ENCODE measurements at places on chromosomes 13 and 19.
A peak's percentile ranks its signal among the peaks of the same experiment; 100 is the strongest.

- DNase-seq = no peak
Measured at GRCh38 chr13:48801255-48801654, 147.5 kb downstream of the CYSLTR2 start.

GRCh38 chr13:99908140-99908803 is 63.3 kb downstream of the ZIC5 start:
- no peak for DNase-seq

DNA sequence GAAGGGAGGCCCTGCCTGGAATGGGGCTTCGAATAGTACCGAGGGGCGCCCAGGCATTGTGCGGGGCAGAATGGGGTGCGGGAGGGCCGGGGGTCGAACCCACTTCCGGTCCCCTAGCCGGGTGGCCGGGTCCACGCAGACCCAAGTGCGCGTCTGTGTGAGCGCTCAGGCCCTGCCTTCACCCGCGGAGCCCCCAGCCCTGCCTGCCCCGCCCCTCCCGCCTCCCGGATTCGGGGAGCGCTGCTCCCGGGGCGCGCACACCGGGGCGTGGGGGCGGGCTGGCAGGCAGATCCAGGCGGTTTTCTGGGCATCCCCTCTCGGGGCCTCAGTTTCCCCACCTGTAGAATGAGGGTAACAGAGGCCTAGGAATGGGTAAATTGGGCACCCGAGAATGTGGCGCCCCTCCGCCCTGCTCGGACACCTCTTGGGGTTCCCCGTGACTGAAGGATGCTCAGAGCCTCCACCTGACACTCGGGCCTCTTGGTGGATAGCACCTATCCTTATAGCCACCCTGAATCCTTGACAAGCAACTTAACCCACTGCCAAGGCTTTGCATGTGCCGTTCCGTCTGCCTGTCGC is 682 bp downstream of the PIK3R2 start:
- DNase-seq = no peak

- no peak for DNase-seq
Measured at GRCh38 chr19:53912653-53913052, 3.6 kb downstream of the CACNG7 start.

- DNase-seq = no peak
Measured at GRCh38 chr19:53876651-53877224, 5.3 kb upstream of the PRKCG start.

DNA sequence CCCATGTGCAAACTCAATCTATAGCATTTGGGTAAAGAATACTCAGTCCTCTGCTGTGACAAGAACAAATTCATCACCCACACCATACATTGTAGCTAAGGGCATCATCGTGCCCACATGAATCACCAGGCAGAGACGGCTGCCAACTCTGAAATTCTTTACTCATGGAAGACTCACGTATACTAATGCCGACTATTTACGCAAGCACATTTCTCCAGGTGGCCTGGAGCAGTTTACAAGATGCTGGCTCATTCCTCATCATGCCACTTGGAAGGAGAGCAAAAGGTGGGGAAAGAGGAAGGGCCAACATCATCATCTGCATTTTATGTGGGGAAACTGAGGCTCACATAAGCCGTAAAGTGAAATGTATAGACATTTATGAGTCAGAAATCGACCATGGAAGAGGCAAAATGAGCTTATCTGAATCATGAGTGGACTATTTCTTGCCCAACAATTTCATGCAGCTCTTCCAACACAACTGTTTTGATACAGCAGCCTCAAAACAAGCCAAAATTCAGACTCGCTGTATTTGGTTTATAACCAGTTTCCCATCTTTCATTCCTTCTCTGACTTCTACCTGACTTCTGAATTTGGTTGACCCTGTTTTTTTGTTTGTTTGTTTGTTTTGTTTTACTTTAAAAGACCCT is 213.9 kb upstream of the SERP2 start:
- DNase-seq = no peak

DNA sequence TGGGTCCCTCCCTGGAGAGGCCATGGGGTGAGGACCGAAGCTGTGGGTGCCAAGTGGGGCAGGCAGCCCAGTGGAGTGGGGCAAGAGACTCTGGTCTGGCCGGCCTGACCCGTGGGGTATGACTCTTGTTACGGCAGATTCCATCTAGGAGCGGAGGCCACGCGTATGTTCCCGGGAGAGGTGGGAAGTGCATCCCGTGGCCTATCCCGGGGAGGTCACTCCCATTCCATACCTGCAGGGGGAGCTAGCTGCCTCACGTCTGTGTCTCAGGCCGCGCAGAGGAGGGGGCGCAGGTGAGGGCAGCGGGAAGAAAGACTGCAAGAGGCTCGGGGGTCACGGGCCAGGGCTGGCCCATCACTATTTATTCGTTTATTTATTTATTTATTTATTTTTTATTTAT is 4.9 kb downstream of the CSNK1G2 start:
- DNase-seq = peak; percentile 51

DNA sequence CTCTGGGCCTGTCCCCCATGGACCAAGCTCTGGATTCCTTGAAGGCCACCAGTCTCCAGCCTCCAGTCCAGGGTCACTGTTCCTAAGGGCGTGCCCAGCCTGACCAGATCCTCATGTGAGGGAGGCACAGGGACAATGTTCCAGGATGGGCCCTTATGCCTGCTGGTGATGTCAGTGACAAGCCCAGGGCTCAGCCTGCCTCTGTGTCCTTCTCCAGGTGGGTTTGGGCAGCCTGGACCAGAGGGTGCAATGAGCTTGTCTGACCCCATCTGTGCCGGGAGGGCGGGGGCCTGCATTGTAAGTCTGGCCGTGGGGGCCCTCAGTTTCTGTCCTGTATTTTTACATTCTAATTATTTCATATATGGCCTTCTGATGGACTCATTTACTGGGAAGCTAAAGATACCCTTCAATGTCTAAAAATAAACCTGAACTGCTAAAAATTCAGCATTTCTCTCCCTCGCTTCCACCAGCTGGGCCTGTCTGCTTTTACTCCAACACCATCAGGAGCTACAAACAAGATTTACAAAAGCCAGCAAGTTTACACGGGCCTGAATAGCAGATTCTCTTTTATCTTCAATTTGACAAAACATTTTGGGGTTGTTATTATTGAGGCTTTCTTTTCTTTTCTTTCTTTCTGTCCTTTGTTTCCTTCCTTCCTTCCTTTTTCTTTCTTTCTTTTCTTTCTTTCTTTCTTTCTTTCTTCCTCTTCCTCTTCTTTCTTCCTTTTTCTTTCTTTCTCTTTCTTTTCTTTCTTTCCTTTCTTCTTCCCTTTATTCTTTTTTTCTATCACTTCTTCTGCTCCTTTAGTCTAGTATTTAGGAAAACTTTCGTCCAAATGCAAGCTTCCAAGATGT is 34.2 kb upstream of the C19orf12 start:
- DNase-seq = no peak

GRCh38 chr13:21949818-21950429 is 279.1 kb downstream of the FGF9 start:
- no peak for DNase-seq

GRCh38 chr13:70694996-70695715 is 586.9 kb upstream of the KLHL1 start:
- DNase-seq = no peak

GRCh38 chr19:28466107-28467045 is 746.6 kb downstream of the UQCRFS1 start:
- peak; percentile 48 for DNase-seq

- DNase-seq = no peak
Measured at GRCh38 chr19:45746866-45747265, 13.6 kb downstream of the MEIOSIN start.

DNA sequence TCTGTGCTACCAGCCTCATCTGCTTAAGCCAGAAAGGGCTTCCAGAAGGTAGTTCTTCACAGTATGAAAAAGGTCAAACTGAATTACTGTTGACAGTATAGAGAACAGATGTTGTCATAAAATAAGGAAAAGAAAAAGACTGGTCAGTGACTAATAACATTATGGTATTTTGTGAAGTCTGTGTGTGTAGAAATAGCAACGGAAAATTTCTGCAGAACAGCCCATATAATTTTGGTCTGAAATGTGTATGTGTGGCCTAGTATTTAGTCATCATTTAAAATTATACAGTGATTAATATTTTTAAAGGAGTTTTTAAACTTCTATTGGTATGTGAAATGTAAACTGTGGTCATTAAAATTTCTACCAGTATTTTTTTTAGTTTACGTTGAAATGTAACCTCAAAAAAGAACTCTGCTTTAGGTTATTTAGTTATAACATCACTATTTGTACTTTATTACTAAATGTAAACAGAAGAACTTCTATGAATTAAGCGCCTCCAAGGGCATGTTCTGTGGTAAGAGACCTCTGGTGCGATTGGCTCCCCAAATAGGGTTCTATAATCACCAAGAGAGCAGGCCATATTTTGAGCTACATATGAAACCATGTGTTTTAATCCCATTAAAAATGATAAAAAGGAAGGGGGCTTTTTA is 3.3 kb upstream of the GPR183 start:
- DNase-seq = peak; percentile 40

- no peak for DNase-seq
Measured at GRCh38 chr13:88136098-88136790, 465.1 kb downstream of the SLITRK5 start.

- no peak for DNase-seq
Measured at GRCh38 chr13:21530656-21531055, 71.6 kb upstream of the ZDHHC20 start.

- DNase-seq = peak; percentile 95
Measured at GRCh38 chr13:113187263-113187669, 21.2 kb downstream of the PCID2 start.

- no peak for DNase-seq
Measured at GRCh38 chr19:55230780-55231179, 2.2 kb upstream of the TMEM86B start.

DNA sequence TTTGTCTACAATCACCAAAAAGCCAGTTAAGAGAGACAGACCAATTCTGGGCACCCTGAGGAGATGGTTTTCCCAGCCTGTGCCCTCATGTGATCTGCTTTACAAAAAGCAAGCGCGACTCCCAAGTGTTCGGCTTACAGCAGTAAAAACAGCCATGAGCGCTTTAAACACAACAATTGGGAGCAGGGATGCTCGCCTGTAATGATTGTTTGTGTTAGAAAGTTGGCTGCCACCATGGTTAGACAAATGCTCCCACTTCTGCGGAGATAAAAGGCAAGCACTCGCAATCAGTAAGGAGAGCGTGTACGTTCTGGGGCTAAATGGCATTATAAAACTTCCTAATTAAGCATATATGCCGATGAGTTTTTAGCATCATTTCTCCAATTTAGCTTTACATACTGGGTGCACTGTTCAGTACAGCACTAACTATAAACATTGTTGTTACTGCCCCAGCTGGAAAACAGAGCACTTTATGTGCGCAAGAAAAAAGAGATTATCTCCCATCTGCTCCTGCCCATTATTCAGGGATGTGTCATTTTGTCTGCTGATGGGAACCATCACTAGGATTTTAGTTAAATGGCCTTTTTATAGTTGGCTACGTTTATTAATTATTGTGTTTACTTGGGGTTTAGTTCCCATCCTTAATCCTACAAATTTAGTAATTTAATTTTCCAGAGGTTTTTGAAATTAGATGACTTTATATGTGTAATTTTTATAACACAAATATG is 309.3 kb upstream of the MAB21L1 start:
- no peak for DNase-seq

DNA sequence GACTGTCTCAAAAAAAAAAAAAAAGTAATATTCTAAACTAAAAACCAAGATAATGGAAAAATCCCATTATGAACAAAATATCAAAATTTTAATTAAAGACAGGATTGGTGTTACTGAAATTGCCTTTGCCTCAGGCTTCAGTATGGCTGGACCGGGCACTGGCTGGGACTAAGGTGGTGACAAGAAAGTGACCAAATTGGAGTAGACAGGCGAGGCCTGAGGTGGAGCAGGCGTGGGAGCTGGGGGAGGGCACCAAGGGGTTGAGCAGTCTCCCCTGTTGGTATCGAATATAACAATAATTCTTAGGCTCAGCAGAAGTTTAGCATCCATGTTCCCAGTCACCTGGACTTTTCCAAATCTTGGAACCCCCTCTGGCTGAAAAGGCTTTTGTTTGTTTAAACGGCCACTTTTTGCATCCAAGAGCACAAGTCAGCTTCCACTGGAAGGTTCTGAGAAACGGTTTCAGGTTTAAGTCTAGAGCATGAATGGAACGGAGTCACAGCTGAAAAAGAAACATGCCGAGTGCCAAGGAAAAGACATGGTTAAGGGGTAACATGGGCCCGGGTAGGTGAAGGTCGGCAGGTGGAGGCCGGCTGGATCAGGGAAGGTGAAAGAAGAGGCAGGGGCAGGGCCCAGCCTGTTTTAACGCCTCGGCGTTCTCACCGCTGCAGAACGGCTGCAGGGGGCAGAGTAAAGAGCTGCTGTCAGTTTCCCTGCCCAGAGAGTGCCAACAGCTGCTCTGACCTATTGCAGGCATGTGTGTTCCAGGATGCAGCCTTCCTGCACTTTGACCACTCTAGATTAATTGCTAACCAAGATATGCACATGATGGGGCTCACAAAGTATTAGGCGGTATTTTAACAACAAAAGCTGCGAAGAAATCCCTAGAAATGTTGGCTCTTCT is 104.4 kb downstream of the TM9SF2 start:
- peak; percentile 39 for DNase-seq

DNA sequence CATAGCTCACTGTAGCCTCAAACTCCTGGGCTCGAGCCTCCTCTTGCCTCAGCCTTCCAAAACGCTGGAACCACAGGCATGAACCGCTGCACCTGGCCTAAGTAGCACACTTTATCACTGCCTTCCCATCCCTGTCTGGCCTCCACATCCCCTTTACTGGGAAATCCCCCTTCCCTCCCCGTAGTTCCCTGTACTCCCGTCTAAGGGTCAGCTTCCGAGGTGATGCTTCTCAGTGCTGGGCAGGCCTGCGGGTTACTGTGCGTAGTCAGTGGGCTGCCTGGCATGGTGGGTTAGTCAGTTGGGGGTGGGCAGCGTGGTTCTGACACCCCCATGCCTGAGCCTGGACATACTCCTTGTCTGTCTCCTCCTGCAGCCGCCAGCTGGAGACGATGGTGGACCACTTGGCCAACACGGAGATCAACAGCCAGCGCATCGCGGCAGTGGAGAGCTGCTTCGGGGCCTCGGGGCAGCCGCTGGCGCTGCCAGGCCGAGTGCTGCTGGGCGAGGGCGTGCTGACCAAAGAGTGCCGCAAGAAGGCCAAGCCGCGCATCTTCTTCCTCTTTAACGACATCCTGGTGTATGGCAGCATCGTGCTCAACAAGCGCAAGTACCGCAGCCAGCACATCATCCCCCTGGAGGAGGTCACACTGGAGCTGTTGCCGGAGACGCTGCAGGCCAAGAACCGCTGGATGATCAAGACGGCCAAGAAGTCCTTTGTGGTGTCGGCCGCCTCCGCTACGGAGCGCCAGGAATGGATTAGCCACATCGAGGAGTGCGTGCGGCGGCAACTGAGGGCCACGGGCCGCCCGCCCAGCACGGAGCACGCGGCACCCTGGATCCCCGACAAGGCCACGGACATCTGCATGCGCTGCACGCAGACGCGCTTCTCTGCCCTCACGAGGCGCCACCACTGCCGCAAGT is 8.4 kb downstream of the PLEKHF1 start:
- DNase-seq = no peak

DNA sequence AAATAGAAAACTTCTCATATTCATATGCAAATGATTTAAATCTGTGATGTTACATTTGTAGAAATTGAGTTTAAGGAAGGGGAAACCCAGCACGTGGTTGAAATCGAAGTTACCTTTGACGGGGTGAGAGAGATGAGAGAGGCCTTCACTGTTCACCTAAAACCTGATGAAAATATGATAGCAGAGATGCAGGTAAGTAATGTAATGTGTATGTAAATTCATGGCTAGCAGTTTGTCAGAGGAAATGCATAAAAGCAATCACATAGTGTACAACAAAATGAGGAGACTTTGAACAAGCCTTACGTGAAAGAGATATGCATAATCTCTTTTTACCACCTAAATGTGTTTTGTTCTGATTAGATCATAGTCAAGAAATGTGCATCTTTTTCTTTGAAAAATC is 134.6 kb downstream of the STOML3 start:
- no peak for DNase-seq

Data from hepatic stellate cell (primary cell).